ENCODE measurements at places on chromosomes 5 and 9. TPM values are rescaled to one million over a fixed set of nuclear protein-coding genes. Genes with fewer than 3 reads are reported as not detected.

TMC1 gene
- not detected for polyA plus RNA-seq

PNPLA7 gene
- polyA plus RNA-seq = 1.0 TPM

FBP1 gene
- 574 TPM for polyA plus RNA-seq

SLC6A7 gene
- polyA plus RNA-seq = not detected

CAVIN4 gene
- polyA plus RNA-seq = 0.07 TPM

IRX1 gene
- polyA plus RNA-seq = not detected

CCDC171 gene
- 0.19 TPM for polyA plus RNA-seq

KLHL9 gene
- polyA plus RNA-seq = 5.6 TPM

NEUROG1 gene
- not detected for polyA plus RNA-seq

GABRA1 gene
- polyA plus RNA-seq = not detected

PIP5KL1 gene
- 0.06 TPM for polyA plus RNA-seq

- H3K4me3 ChIP-seq = no peak overlapping the region
- no peak overlapping the region for H3K27ac ChIP-seq
- no peak for DNase-seq
- no peaks in the 10 kb centered on the region for H3K27me3 ChIP-seq
- peaks cover 4% of the 10 kb centered on the region for H3K36me3 ChIP-seq
- no peaks in the 10 kb centered on the region for H3K4me1 ChIP-seq
These were observed 135.1 kb downstream of the DROSHA start for GRCh38 chr5:31396611-31397295.

GRCh38 chr9:70556771-70557170, 142.3 kb upstream of the KLF9 start:
- H3K27me3 ChIP-seq = no peaks in the 10 kb centered on the region
- no peak overlapping the region for H3K4me3 ChIP-seq
- no peaks in the 10 kb centered on the region for H3K4me1 ChIP-seq
- no peak overlapping the region for H3K27ac ChIP-seq
- no peak for DNase-seq

DNA sequence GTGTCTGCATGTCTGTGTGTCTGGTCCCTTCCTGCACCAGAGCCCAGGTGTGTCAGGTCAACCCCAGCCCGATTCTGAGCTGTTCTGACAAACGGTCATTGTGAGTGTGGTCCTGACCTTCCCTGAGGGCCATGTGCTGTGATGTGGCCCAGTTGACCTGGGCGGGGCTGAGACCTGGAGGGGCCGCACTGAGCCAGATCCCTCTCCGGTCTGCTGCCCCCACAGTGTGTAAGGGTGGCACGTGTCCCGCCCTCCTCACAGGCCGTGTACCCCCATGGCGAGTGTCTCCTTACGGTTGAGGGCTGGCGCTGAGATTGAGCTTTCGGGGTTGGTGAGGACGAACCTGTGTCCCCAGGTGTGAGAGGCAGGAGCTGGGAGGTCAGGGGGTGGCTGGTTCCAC, 136.5 kb downstream of the MRPL36 start:
- H3K27me3 ChIP-seq = no peaks in the 10 kb centered on the region
- no peak overlapping the region for H3K4me3 ChIP-seq
- H3K36me3 ChIP-seq = no peaks in the 10 kb centered on the region
- H3K4me1 ChIP-seq = peaks cover 1% of the 10 kb centered on the region

- no peaks in the 10 kb centered on the region for H3K36me3 ChIP-seq
- H3K27ac ChIP-seq = no peak overlapping the region
- H3K27me3 ChIP-seq = no peaks in the 10 kb centered on the region
- H3K4me3 ChIP-seq = no peak overlapping the region
- no peak for DNase-seq
- H3K4me1 ChIP-seq = no peaks in the 10 kb centered on the region
These were observed 81.0 kb upstream of the SAP30L start for GRCh38 chr5:154364771-154365170.

DNA sequence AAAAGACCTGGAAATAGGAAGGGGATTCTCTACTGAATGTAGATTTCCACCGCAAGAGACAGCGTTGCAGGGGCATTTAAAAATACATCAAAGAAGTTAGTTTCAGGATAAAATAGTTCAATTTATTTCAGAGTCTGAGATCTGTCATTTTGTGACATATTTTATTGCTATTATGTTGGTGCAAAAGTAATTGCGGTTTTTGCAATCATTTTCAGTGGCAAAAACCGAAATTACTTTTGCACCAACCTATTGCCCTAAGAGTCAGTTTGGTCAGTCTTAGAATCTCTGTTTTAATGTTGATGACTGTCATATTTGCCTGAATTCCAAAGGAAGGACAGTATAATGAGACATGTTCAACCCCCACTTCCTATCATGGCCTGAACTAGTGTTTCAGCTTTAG, 219.5 kb upstream of the CDH10 start:
- DNase-seq = no peak
- H3K27me3 ChIP-seq = no peaks in the 10 kb centered on the region
- no peak overlapping the region for H3K27ac ChIP-seq
- no peaks in the 10 kb centered on the region for H3K36me3 ChIP-seq
- H3K4me1 ChIP-seq = no peaks in the 10 kb centered on the region

- H3K27ac ChIP-seq = no peak overlapping the region
- H3K4me1 ChIP-seq = no peaks in the 10 kb centered on the region
- H3K4me3 ChIP-seq = no peak overlapping the region
- no peaks in the 10 kb centered on the region for H3K27me3 ChIP-seq
These were observed 76.4 kb downstream of the EHMT1 start for GRCh38 chr9:137694962-137695875.

DNA sequence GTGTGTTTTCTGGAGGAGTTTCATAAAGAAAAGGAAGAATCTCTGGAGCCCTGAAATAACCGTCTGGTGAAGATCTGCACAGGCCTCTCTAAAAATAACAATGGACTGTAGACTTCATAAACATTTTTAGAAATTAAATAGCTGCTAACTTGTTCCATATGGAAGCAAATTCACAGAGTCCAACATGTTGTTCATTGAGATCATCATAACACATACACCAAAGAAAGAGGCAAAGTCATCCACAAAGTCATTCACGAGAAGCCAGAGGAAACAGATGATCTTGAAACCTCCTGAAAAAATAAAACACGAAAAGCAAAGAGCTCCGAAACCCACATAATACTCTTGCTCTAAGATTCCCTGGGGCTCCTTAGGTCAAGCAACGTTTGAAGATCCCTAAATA, 347.8 kb downstream of the EFNA5 start:
- no peak for DNase-seq
- no peaks in the 10 kb centered on the region for H3K27me3 ChIP-seq
- H3K4me1 ChIP-seq = no peaks in the 10 kb centered on the region

DNA sequence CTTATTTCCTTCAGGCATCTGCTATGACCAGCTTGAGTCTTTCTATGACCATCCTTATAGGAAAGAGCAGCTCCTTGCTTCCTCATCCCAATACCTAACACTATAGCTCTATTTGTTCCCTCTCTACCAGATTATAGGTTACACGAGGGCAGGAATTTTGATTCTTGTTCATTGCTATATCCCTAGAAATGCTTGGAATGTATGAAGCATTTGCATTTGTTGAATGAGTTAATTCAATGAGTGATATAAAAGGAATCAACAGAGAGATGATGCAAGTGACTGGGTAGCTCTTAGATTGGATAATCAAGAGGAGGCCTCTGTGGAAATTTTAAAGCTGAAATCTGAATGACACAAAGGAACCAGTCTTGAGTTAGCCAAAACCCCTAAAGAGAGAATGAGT, 13.9 kb downstream of the ZCCHC9 start:
- H3K27me3 ChIP-seq = no peaks in the 10 kb centered on the region
- H3K27ac ChIP-seq = no peak overlapping the region
- peaks cover 3% of the 10 kb centered on the region for H3K4me1 ChIP-seq
- no peak for DNase-seq
- no peak overlapping the region for H3K4me3 ChIP-seq

GRCh38 chr9:86507212-86507630, 153.0 kb upstream of the TUT7 start:
- H3K27ac ChIP-seq = no peak overlapping the region
- H3K36me3 ChIP-seq = no peaks in the 10 kb centered on the region
- no peaks in the 10 kb centered on the region for H3K27me3 ChIP-seq
- DNase-seq = no peak

- H3K4me1 ChIP-seq = no peaks in the 10 kb centered on the region
- H3K36me3 ChIP-seq = peaks cover 80% of the 10 kb centered on the region
- no peak for DNase-seq
- no peaks in the 10 kb centered on the region for H3K27me3 ChIP-seq
- H3K27ac ChIP-seq = no peak overlapping the region
These were observed 106.5 kb upstream of the DMRT1 start for GRCh38 chr9:734831-735511.

DNA sequence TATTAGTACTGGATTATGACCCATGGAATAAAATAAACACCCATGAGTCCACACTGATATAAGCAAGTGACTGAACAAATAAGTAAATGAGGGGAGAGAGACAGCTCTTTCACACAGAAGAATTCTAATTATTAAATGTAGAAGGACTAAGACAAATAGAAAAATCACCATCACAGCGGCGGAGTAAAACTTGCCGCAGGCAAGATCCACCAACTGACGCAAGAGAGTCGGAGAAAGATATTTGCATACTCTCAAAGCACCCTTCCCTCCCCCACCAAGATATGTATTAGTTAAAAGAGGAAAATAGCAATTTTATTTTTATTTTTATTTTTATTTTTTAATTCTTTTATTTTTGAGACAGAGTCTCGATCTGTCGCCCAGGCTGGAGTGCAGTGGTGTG, 14.6 kb upstream of the N4BP3 start:
- no peak for DNase-seq
- no peaks in the 10 kb centered on the region for H3K36me3 ChIP-seq
- H3K27ac ChIP-seq = no peak overlapping the region
- H3K4me1 ChIP-seq = no peaks in the 10 kb centered on the region
- H3K27me3 ChIP-seq = no peaks in the 10 kb centered on the region
- no peak overlapping the region for H3K4me3 ChIP-seq

- no peak for DNase-seq
- H3K36me3 ChIP-seq = no peaks in the 10 kb centered on the region
- H3K27me3 ChIP-seq = no peaks in the 10 kb centered on the region
- H3K4me3 ChIP-seq = no peak overlapping the region
- H3K4me1 ChIP-seq = peaks cover 2% of the 10 kb centered on the region
These were observed 367.5 kb downstream of the DEPDC1B start for GRCh38 chr5:60332244-60333004.

GRCh38 chr9:76987594-76988200, 31.8 kb upstream of the FOXB2 start:
- H3K27ac ChIP-seq = no peak overlapping the region
- H3K27me3 ChIP-seq = no peaks in the 10 kb centered on the region
- H3K4me3 ChIP-seq = no peak overlapping the region

DNA sequence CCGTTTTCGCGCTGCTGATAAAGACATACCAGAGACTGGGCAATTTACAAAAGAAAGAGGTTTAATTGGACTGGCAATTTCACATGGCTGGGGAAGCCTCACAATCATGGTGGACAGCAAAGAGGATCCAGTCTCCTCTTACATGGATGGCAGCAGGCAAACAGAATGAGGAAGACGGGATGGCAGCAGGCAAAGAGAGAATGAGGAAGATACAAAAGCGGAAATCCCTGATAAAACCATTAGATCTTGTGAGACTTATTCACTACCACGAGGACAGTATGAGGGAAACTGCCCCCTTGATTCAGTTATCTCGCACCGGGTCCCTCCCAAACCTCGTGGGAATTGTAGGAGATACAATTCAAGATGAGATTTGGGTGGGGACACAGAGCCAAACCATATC, 95.0 kb downstream of the OSTF1 start:
- no peaks in the 10 kb centered on the region for H3K27me3 ChIP-seq
- H3K4me3 ChIP-seq = no peak overlapping the region
- H3K36me3 ChIP-seq = no peaks in the 10 kb centered on the region

DNA sequence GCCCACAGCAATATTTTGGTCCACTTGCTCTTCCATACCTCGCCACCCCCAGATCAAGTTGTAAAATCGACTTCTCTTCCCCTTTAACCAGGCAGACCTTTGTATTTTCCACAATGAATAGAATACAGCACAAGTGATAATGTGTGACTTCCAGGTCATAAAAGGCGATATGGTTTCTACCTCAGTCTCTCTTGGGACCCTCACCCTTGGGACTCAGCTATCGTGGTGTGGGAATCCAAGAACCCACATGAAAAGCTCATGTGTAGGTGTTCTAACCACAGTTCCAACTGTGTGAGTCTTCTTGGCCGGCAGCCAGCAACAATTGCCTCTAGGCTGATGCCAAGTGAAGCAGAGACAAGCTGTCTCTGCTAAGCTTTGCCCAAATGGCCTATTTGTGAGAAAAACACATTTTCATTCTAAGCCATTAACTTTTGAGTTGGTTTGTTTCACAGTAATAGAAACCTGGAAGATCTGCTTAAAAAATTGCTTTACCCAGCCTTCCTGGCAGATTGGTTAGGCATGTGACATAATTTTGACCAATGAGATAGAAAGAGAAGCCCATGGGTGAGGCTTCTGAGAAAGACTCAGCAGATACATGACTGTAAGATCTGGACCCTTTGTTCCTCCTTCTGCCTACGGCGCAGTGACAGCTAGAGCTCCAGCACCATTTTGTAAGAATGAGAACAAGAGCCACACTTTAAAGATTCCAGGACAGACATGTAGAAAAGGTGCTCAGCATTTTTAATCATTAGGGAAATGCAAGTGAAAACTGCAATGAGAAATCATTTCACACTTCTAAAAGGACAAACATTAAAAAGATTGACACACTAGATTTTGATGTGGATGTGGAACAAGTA, 18.3 kb upstream of the MLLT3 start:
- H3K36me3 ChIP-seq = no peaks in the 10 kb centered on the region
- no peak for DNase-seq
- H3K4me1 ChIP-seq = no peaks in the 10 kb centered on the region
- H3K27ac ChIP-seq = no peak overlapping the region
- H3K4me3 ChIP-seq = no peak overlapping the region

GRCh38 chr9:87276327-87276841, 221.3 kb upstream of the DAPK1 start:
- H3K27me3 ChIP-seq = no peaks in the 10 kb centered on the region
- H3K36me3 ChIP-seq = no peaks in the 10 kb centered on the region
- H3K4me1 ChIP-seq = no peaks in the 10 kb centered on the region
- no peak for DNase-seq
- no peak overlapping the region for H3K4me3 ChIP-seq
